ENCODE measurements at places on chromosomes 4 and X.

DNA sequence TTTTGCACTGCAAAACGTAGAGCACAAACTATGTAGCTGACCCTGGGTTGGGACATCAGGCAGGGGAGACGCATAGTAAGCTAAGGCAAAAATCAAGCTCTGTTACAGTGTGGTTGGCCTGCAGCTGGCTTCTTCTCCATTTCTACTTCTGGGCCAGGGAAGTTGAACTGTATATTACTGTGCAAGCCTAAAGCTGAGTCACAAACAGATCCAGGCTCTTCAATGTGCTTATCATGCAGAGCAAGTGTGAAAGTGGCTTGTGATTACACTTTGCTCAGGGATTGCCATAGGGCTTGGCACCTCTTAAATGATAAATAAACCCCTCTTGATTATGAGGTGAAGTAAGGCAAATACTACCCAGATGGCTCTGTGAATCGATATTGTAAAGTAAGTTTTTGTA is 40.5 kb downstream of the CLDN34 start:
- no peak for DNase-seq

- peak; percentile 7 for DNase-seq
Observed at GRCh38 chrX:30653415-30654131, at the start of gene GK. GK (plus strand) TSS chrX:30653423; CDS start chrX:30653538, 115 bp downstream.

GRCh38 chr4:79413032-79413885 is 5.2 kb upstream of the GK2 start:
- no peak for DNase-seq

DNA sequence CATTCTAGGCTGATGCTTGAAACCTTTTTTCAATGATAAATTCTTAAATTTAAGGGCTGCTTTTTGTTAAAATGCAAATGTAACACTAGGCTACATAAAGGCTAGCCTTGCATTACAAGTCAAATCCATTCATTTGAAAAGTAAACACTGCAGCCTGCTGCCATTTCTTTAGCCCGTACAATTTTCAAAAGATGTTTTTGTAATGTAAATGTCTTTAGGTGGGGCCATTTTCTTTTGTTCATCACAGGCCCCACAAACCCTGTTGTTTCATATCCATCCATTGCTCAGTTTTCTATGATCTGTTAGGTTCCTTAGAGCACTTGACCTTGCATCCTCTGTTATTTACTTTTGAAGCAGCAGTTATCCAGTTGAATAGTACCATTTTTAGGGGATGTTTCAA is 296.2 kb upstream of the AMOT start:
- DNase-seq: no peak

Data from iPS-NIHi11 (cell line).